ENCODE measurements at places on chromosomes 5 and 9.

GRCh38 chr9:22112870-22113821, 104.0 kb upstream of the CDKN2B start:
- no peak for DNase-seq

GRCh38 chr9:16431666-16432392, 438.6 kb downstream of the BNC2 start:
- DNase-seq: no peak

DNA sequence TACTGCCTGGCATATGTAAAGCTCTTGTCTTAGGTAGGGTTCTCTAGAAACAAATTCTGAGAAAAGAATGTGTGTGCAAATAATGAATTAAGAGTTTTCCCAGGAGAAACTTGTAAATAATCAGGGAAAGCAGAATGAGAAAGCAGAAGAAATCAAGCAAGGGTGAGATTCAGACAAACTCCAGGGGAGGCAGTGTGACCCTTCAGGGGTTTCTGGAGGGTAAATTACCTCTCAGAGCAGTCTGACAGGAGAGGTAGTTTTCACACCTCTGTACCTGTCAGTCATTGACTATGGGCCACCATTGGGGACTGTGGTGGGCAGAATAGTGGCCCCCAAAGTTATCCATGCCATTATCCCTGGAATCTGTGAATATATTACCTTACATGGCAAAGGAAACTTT, 124.6 kb downstream of the KCTD16 start:
- DNase-seq: no peak

DNA sequence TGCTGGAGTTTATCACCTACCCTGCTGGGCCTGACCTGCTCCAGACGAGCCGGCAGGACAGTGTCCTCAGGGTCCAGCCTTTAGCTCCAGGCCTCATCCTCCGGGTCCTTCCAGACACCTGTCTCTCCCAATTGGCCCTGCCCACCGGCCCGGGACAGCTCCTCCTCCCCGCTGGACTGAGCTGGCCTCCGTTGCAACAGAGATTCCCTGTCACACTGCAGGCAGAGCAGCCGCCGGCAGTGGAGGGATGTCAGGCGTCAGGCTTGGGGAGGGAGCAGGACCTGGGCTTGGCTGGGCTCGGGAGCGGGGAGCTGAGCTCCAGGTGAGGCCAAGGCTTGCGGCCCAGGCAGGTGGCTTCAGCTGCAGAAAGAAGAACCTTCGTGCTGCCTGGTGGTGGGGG, 1.7 kb downstream of the KCNT1 start:
- peak; percentile 58 for DNase-seq

DNA sequence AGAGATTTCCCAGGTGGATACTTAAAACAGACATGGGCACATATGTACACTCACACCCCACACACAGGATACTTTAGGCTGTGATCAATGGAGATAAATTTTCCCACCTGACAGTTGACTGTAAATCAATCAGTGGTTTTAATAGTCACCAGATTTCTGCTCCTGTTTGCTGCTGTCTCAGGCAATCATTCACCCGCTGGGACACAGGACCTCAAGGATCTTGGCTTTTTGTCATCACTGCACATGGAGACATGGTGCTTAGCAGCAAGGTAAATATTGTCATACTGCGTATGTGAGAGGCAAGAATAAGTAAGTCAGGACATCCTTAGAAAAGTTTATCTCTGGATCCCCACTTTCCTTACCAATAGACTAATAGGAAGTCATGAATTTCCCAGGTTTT, 60.8 kb upstream of the KLF9 start:
- DNase-seq: peak; percentile 23

DNA sequence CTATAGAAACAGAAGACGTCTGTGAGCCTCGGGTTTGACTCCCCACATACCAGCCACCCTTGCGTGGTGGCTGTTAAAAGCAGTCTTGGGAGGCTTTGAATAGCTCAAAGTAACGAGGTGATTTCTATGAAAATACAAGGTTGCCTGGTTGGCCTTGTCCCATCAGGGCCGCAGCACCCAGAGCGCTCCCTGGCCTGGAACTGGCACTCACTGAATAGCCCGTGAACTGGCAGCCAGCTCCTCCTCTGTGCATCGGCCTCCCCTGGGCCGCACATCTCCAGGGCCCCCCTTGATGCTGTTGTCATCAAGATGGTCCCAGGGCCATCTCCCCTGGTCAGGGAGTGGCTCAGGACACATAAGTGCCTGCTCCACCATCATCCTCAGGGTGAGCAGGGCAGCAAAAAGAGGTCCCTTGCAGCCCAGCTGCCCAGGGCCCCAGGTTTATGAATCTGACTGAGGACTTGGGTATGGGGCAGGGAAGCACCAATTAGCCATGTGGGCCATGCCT, 144.6 kb upstream of the PPP1R26 start:
- no peak for DNase-seq
